ENCODE measurements at places on chromosomes 7 and 10. TPM values are rescaled to one million over a fixed set of nuclear protein-coding genes. Genes with fewer than 3 reads are reported as not detected.
A peak's percentile ranks its signal among the peaks of the same experiment; 100 is the strongest.

- no peak for DNase-seq
These were observed 5.4 kb upstream of the HERPUD2 start for GRCh38 chr7:35700333-35700732.

DNA sequence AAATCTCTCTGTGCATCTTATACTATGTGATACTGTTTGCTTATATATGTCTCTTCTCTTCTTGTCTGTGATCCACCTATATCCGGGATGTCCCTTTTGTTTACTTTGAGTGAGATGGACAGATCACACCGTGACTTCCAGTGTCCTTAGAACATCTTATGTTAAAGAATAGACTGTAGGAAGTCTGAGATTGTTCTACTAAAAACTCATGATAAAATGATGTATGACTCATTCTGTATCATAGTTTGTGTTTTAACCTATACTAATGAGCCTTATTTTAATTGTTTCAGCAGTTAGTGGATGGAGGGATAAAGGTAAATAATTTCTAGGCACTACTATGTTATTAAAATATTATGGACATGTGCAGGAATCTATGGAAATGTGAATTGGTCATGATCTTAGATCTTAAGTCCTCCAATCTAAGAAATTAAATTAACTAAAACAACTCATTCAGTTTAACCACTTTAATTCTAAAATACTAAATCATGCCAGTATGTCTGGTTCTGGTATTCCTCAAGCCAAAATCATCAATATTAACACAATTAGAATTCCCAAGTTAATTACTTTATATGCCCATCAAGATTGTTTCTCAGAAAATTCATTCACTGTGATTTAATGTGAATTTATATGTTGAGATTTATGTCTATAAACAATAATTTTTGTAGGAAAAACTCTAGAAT, 32.0 kb downstream of the ITGB8 start:
- no peak for DNase-seq

DNA sequence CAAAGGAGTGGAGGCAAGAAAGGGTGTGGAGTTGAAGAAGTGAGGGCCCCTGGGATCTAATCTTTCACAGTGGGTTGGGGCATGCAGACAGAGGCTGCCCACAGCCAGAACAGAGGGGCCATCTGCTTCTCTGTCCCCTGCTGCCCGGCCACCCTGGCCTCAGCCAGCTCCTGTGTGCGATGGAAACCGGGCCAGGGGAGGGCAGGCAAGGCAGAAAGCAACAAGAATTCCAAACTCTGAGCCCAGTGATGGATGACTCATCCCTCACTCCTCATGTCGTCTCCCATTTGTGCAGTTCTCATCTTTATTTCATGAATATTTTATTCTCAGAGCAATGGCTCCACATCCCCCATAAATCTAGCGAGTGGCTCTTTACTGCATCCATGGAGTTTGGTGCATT, 757.1 kb downstream of the GRID1 start:
- no peak for DNase-seq

GRCh38 chr7:46681865-46682503, 760.9 kb upstream of the IGFBP3 start:
- no peak for DNase-seq

GRCh38 chr7:19051767-19052375, 65.6 kb downstream of the TWIST1 start:
- DNase-seq = no peak

DNA sequence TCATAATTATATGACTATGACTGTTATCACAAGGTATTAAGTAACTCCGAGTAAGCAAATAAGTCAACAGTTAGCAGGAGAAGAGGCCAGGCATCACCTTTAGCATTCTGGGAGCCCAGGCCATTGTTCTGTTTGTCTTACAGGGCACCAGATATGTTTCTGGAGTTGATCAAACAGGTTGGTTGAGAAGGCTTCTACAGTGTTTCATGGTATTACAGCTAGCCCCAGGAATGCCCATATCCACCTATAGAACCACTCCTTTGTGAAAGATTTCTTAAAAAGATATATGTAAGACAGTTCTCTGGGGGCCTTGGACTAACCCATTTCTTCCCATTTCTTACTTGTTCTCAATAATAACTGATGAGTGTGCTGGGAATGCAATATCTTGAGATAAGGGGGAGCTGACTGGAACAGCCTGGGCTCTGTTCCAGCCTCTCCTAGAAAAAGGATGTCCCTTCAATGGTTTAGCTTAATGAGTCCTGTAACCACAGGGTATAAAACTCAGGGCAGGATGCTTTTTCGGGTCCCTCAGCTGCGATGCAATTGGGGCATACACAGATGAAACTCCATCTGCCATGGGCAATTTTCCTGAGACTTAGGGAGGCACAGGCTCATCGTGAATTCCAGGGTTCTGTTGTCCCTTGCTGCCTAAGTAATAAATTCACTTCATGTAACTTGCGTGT, 286.4 kb downstream of the BAMBI start:
- DNase-seq = no peak

- DNase-seq = peak; percentile 74
These were observed 8.4 kb upstream of the HYCC1 start for GRCh38 chr7:23022258-23022769.

GRCh38 chr7:163298-163695, 29.1 kb upstream of the FAM20C start:
- no peak for DNase-seq

DNA sequence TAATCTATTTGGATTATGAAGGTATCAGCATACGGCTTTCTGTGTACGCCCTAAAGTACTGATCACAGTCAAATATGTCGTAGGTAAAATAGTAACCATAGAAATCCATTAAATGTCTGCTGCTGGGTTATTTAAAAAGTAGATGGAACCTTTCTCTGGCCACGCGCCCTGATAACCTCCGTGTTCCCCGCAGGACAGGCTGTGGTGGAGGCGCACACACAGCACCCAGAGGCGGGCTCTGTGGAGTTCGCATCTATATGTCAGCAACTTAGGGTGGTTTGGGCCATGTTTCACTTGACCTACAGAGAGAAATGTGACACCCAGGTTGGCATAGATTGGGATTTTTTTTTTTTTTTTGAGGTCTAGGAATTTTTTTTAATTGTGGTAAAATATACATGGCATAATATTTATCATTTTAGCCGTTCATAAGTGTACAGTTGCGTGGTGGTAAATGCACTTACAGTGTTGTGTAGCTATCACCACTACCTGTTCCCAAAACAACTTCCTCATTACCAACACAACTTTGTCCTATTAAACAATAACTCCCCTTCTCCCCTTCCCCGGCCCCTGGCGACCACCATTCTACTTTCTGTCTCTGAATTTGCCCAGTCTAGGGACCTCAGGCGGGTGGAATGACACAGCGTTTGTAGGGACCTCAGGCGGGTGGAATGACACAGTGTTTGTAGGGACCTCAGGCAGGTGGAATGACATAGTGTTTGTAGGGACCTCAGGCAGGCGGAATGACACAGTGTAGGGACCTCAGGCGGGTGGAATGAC, 15.4 kb downstream of the PPP2R2D start:
- no peak for DNase-seq

- no peak for DNase-seq
These were observed 11.9 kb downstream of the ZNF804B start for GRCh38 chr7:88771417-88771816.

DNA sequence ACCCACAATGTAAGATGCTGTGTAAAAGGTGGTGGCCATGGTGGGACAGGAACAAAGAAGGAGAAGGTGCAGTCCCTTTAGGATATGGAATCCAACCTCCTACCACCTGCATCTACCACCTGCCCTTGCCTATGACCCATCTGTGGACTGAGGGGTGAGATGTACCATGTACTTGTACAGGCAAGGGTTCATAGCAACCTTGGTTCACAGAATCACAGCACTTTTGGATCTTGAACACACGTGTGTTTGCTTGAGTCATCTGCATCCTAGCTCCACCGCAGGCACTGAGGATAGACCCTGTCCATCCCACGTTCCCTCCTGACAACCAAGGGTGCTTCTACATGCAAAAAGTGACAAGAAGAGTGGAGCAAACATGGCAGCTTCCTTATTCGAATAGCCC, 162.3 kb downstream of the GFRA1 start:
- no peak for DNase-seq

DNA sequence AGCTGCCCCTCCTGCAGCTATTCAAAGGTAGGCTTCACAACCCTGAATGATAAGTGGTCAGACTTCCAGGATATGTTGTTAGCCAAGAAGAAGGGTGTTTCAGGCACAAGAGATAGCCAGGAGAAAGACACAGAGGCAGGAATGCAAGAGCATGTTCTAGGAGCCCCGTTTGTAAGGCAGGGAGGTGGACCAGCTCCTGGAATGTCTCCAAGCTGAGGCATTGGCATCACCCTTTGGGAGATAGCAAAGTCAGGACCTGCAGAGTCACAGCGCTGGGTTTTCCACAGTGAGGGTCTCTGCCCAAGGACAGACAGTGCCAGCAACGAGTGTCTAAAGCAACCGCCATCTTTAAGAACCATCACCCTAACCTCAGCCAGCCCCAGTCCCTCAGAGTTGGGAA, 484.5 kb upstream of the ZMIZ1 start:
- DNase-seq = no peak

Gene GBX1
- polyA plus RNA-seq = not detected

Gene CACNB2
- polyA plus RNA-seq = 0.93 TPM

Gene SFTPA2
- not detected for polyA plus RNA-seq

Gene ARMC3
- not detected for polyA plus RNA-seq

Gene NODAL
- not detected for polyA plus RNA-seq

Gene ACSM6
- polyA plus RNA-seq = not detected

Data from AG04450 (cell line).